8988T (cell line): ENCODE measurements at places on chromosomes 13 and 19.

DNA sequence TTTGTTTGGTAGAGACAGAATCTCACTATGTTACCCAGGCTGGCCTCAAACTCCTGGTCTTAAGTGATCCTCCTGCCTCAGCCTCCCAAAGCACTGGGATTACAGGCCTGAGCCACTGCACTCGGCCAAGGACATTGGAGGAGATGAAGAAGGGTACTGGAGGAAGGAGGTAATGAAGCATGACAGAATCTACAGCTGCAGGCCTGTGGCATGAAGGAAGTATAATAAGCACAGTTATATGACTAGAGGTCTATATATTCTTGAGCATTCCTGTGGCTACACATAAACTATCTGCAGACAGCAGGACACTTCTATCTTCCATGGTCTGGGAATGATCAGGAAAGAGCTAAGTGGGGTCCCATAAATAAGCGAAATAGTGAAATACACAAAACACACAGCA lies 18.2 kb downstream of the ZNF565 start:
- no peak for DNase-seq

DNA sequence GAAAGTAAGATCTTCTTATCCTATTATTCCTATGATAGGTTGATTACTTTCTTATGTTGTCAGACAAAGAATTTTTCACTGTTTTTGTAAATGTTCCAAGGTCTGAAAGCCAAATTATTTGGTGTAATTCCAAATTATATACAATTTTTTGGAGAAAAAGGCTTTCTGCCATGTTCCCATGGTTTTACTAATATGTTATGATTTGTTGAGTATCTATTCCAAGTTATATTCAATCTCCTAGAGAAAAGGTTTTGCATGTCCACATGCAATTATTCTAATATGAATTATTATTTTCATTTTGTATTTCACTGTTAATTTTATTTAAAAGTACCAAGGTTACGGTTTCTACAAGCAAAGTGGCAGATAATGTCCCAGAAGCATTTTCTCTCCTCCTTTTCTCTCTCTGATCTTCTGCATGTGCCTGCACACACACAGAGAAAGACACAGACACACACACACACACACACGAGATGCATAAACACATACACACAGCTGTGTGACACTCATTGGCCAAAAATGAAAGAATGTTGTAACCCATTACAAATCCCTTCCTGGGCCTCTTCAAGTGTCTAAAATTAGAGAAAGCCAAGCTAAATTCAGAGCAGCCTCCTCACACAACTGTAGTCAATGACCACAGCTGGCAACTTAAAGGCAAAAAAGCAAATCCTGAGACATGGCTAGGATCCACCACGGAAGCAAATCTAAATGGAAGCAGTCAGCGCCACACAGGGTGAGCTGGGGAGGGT lies 621.0 kb downstream of the EFNB2 start:
- DNase-seq: no peak

DNA sequence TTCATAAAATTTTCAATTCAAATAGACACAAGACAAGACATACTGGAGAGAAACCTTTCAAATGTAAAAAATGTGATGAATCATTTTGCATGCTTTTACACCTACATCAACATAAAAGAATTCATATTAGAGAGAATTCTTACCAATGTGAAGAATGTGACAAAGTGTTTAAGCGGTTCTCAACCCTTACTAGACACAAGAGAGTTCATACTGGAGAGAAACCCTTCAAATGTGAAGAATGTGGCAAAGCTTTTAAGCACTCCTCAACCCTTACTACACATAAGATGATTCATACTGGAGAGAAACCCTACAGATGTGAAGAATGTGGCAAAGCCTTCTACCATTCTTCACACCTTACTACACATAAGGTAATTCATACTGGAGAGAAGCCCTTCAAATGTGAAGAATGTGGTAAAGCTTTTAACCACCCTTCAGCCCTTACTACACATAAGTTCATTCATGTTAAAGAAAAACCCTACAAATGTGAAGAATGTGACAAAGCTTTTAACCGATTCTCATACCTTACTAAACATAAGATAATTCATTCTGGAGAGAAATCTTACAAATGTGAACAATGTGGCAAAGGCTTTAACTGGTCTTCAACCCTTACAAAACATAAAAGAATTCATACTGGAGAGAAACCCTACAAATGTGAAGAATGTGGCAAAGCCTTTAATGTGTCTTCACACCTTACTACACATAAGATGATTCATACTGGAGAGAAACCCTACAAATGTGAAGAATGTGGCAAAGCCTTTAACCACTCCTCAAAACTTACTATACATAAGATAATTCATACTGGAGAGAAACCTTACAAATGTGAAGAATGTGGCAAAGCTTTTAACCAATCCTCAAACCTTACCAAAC lies 24.6 kb upstream of the ZNF431 start:
- DNase-seq: no peak

GRCh38 chr13:59413126-59413525 lies 750.6 kb downstream of the DIAPH3 start:
- DNase-seq: no peak

- DNase-seq: no peak
These were observed 8.0 kb downstream of the PTH2 start for GRCh38 chr19:49415102-49415809.

- no peak for DNase-seq
These were observed 12.4 kb downstream of the C19orf25 start for GRCh38 chr19:1466461-1467214.

DNA sequence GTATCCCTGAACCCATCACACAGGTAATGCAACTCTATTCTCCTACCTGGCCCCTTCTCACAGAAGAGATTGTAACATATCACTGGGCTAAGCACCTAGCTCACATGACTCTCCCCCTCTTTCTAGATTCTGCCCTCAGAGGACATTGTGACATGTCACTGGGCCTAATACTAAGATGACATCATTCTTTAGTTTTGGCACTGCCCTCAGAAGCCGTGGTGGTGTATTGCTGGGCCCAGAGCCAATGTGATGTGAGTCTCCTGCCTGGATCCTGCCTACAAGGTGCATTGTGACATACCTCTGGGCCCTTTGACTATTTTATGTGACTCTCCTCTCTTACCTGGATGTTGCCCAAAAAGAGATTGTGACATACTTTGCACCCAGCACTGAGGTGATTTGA lies 21.4 kb upstream of the ZNF730 start:
- DNase-seq: no peak

DNA sequence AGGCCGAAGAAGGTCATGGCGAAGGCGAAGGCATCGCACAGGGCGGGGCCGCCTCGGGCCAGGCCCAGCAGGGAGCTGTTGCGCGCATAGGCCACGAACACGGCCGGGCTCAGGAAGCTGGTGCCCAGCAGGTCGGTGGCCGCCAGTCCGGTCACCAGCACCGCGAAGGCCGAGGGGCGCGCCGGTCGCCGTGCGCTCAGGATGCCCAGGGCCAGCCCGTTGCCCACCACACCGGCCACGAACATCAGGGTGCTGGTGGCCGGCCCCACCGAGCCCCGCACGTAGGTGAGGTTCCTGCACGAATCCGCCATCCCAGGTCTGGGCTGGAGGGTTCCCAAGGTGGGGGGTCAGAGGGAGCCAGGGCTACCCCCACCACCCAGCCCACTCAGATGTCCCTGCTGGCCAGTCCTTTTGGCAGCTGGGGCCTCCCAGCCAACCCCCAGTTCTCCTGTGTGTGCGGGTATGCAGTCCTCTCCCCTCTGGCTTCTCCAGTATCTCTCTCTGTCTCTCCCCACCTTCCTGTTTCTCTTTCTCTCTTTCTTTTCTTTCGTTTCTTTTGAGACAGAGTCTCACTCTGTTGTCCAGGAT lies 880 bp downstream of the PTGIR start:
- no peak for DNase-seq

DNA sequence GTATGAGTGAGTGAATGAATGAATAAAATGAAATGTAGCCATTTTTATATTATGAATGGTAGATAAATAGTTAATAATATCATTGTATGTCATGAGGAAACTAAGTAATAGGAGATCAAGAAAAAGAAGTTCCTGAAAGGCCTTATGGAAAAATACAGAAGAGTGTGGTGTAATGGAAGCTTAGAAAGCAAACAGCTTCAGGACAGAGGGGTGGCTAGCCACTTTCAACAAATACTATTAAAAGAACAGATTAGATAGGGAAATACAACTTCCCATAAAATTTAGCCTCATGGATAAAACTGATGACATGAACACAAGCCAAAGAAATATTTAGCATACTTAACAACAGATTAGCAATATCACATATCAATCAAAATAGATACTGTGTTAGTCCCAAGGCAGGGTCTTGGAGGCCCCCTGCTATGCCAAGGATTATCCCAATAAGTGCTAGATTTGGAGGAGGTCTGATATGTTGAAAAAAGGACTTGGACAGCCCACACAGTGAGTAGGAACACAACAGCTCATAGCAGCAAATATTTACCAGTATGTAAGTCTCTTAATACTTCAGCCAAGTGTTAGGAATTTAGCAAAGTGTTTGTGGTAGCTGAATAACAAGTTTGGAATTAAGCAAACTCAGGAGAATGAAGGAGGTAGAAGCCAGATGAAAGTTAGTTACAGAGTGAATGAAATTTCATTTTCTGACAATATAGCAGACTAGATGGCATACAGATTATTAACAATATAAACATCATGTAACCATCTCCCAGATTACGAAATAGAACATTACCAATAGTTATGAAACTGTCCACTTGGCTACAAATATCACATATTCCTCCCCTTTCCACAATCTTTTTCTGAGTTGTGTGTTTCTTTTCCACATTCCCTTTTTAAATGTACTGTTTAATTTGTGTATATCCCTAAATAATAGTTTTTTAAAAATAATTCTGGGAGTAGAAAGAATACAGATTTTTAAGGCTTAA lies 1632.0 kb downstream of the PCDH9 start:
- DNase-seq: no peak

- DNase-seq: no peak
These were observed 9.6 kb downstream of the MYO1F start for GRCh38 chr19:8567522-8568172.

DNA sequence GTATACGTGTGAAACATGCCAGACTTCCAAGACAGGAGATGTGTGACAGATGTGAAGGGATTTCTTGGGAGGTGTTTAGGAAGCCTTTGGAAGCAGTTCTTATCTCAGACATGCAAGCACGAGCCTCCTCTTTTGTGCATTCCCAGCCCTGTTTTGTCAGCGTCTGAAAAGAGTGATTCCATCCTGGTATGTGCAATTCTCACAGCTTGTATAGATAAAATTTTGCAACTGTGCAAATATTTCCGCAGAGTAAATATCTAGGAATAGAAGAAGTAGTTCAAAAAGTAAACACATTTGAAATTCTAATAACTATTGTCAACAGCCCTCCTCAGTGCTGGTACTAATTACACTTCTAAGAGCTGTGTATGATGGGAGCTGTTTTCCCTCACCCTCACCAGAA lies 72.3 kb upstream of the C1QTNF9B start:
- DNase-seq: no peak

GRCh38 chr13:31431722-31432137 lies 232.0 kb downstream of the B3GLCT start:
- DNase-seq: peak; percentile 21

DNA sequence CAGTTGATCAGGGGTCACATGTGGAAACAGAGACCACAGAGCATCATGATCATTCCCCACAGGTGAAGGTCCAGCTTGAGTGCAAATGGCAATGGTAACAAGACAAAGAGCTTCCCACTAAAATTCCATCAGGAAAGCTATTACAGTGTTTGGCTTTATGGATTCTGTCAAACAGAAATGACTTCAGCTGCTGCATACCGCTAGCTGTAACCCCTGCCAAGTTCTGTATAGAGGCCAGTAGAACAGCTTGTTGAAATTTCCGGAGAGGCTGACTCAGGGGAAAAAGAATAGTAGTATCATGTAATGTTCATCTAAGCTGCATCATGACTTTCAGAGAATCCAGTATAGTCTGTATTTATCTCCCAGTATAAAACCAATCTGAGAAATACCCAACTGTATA lies 1704.7 kb downstream of the SLITRK5 start:
- no peak for DNase-seq

DNA sequence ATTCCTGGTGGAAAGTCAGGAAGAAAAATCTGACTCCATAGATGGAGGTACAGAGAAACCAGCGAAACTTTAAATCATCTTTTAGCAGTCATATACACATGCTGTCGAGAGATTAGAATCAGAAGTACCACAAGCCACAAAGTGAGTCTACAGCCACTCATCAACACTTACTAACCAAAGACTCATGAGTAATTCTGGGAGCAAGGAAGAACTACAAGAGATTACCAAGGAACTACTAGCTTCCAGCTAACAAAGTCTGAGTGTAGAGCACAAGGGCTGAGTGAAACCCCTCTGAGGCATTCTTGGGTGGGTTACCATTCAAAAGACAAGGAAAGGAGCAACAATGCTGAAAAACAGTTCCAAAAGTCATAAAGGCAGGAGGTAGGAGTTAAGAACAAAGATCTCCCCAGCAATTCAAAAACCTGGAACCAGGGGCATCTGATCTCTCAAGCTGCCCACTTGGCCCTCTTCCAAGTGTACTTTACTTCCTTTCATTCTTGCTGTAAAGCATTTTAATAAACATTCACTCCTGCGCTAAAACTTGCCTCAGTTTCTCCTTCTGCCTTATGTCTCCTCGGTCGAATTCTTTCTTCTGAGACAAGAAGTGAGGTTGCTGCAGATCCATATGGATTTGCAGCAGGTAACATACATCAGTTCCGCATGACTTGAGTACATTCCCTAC lies 13.0 kb downstream of the RBM26 start:
- DNase-seq: no peak

GRCh38 chr13:94860981-94861407 lies 148.6 kb upstream of the SOX21 start:
- DNase-seq: no peak

DNA sequence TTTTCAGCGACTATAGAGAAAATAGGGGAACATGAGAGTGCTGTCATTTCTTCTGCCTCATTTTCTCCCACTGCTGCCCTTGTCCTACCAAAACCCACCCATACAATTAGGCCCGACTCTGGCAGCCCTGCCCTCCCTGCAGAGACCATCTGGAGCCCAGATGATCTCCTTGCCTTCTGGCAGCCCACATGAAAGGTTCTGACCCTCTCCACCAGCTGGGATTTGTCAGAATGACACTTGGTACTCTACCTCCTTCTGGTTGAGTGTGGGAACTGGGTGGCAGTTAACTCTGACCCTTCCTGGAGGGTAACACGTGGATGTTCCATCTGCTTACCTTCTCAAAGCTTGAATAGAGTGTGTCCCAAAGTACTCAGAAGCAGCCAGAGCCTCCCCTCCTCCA lies 21.0 kb upstream of the SIAH3 start:
- DNase-seq: no peak

DNA sequence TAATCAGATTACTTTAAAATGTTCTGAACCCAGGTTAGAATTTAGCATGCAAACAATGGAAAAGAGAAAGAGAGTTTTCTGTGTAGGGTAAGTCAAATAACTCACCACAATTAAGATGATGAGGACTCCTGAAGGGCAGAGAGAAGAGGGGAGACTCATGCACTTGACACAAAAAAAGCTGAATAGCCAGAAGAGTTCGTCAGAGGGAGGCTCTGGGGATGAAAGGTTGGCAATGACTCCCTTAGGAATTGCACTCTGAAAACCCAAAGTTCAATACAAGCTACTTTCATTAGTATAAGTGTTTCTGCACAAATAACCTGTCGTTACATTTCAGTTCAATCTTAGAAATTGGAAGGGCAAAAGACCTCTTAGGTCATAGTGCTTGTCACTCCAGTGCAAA lies 434.4 kb upstream of the PCDH9 start:
- DNase-seq: no peak
